ENCODE measurements at places on chromosomes 1 and 21.

DNA sequence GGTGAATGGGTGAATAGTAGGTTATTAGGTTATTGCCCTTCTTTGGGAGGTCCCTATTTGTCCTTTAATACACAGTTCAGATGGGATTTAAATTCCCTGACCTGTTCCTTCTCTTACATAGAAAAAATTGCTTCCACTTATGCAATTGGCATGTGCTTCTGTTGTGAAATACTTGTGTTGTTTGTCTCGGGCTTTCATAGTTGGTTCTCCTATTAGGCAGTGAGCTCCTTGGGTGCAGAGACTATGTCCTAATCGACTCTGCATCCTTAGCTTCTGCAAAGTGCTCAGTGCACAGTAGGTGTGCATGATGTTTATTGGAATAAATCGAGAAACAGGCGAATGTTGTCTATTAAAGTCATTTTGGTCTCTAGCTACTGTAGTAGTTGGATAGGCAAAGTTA lies 1.3 kb upstream of the PDE4B start:
- DNase-seq = no peak

DNA sequence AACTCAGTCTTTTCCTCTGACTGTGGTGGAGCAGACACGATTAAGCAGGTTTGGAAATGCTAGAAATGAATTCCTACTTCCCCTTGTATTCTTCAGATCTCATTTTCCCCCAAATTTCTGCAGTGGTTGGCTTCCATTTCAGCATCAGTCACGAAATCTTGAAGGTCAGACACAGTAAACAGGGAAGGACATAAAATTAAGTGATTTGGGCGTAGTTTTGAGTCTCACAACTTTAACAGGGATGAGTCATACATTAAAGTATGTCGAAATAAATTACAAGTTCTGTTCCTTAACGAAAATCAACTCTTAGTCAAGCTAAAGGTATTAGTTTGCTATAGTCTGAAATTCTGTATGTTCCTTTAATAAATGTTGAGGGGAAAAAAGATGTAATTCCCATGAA lies 61.1 kb downstream of the HNRNPR start:
- no peak for DNase-seq

- no peak for DNase-seq
These were observed 29.4 kb downstream of the ZBTB18 start for GRCh38 chr1:244080343-244080929.

- DNase-seq = no peak
These were observed 150.3 kb upstream of the SPAG17 start for GRCh38 chr1:118335331-118335732.

GRCh38 chr1:87867626-87868025 lies 538.9 kb downstream of the LMO4 start:
- no peak for DNase-seq

GRCh38 chr21:44848821-44849521 lies 24.5 kb downstream of the PTTG1IP start:
- no peak for DNase-seq

DNA sequence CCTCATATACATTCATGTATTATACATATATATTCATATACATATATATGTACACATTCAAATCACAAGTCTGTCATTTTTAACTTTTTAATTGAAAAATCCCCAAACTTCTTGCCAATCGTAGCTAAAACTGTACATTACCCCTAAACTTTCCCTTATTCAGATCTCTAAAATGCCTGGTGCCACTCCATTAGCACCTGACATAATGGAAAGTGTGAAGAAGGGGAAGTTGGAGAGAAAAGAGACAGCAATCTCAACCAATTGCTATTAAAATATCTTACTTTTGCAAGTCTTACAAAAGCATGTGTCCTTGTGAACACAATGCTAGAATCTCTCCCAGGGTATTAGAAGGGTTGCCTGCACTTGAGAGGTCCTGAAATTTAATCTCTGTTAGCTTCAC lies 22.7 kb upstream of the PRKACB start:
- DNase-seq = no peak

DNA sequence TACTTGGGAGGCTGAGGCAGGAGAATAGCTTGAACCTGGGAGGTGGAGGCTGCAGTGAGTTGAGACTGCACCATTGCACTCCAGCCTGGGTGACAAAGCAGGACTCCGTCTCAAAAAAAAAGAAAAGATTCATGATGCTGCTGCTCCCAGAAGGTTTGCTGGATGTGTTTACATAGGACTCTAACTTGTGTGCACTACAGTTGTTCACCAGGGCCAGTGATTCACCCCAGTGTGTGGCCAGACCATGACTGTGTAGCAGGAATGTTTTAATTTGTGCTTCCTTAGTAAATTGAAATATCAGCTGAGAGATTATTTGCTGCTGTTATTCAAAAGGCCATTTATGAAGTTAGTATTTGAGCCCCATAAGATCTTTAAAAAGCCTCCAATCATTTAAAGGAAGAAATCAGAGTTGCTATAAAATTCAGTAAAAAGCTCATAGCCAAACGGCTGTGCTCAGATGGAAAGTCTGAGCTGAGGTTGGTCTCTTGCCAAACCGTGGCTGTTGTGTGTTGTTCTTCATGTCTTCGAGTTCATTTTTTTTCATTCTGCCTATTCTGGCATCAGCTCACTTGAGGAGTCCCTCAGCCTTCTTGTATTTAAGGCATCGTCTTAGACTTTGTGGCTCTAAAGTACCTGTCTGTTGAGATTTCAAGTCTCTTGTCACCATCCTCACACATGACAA lies 18.1 kb upstream of the PGD start:
- DNase-seq = no peak

DNA sequence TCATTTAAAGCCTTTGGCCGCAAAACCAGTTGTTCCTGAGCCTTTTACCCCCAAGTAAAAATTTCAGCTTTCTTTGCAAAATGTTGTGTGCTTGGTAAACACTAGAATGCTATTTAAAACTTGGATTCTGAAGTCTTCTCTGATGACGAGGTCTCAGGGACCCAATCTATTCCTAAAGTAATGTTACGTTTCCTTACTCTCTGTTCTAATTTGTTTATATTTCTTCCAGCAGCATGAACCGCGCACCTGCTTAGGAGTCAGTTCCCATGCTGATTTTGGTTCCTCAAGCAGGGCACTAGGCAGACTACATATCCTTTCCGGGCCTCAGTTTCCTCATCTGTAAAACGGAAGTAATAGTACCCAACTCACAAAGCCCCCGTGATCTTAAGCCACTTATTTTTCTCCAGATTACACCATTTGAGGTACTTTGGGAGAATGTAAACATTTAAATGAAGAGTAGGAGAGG lies 969 bp upstream of the ALDH4A1 start:
- no peak for DNase-seq

GRCh38 chr1:178940068-178940765 lies 69.3 kb upstream of the ANGPTL1 start:
- DNase-seq = no peak

GRCh38 chr1:42379794-42380585 lies 602 bp upstream of the RIMKLA start:
- DNase-seq = no peak

DNA sequence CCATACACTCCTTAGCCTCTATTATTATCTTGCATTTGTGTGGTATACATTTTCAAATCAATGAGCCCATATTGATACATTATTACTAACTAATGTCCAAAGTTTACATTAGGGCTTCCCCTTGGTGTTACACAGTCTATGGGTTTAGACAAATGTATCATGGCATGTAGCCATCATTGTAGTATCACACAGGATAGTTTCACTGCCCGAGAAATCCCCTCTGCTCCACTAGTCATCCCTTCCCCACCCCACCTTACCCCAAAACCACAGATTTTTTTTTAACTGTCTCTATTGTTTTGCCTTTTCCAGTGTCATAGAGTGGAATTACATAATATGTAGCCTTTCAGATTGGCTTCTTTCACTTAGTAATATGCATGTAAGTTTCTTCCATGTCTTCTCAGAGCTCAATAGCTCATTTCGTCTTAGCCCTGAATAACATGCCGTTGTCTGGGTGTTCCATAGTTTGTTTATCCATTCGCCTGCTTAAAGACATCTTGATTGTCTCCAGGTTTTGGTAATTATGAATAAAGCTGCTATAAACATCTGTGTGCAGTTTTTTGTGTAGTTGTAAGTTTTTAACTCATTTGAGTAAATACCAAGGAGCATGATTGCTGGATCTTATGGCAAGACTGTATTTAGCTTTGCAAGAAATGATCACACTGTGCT lies 86.4 kb upstream of the LYST start:
- peak; percentile 51 for DNase-seq

GRCh38 chr1:117580436-117580835 lies 25.4 kb upstream of the TENT5C start:
- no peak for DNase-seq

DNA sequence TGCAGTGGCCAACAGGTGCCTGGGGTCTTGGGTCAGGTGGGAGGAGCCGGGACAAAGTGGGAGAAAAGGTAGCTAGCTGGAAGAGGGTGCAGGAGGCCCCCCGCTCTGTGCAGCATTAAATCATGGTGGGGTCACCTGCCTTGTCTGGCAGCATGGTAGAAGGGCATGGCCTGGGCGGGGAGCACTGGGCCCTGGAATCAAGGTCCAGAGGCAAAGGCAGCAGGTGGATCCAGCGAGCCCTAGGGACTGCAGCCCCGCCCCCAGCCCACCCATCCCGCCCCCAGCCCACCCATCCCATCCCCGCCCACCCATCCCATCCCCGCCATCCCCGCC lies 16.7 kb upstream of the TTLL10 start:
- DNase-seq = no peak

DNA sequence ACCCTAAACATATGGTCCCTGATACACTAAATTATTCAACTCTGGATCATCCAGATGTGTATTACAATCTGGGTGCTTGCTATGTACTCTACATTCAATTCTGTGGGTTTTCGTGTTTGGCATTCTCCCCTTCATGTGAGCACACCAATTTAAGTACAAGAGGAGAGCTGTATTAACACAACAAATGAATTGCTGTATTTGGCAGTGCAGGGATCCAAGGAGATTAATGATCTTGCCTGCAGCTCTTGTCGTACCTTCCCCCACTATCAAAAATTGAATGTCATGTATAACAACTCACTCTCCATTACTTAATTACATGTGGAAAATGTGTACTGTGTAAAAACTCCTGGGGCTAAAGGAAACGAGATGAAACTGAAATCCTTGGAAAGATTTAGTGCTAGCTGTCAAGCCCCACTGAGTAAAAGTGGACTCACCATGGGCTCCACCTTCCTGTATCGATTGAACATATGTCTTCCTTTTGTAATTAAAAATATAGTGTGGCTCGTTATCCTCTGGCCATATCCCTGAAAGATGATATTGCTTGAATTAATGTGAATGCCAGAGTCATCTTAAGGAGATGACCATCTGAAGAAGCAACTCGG lies 172.2 kb upstream of the L1TD1 start:
- no peak for DNase-seq

DNA sequence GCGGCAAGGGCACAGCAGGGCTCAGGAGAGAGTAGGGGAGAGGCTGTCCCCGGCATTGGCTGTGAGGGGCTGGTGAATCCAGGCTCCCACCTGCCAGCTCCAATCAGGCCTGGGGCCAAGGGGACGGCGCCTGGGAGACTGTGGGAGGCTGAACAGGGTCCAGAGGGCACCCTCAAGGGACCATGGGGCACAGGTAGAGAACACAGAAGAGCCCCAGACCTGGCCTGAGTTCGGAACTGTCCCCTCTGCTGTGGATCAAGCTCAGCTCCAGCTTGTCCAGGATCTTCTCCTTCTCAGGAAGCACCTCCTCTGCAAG lies 67.0 kb downstream of the KCNAB2 start:
- no peak for DNase-seq

- no peak for DNase-seq
These were observed 120.4 kb upstream of the GREM2 start for GRCh38 chr1:240732390-240732789.

GRCh38 chr1:236947794-236948193 lies 56.4 kb downstream of the MT1HL1 start:
- peak; percentile 28 for DNase-seq

- no peak for DNase-seq
These were observed 83.4 kb downstream of the BACH1 start for GRCh38 chr21:29382030-29382654.

GRCh38 chr1:37622131-37622530 lies 12.6 kb downstream of the RSPO1 start:
- DNase-seq = no peak

- no peak for DNase-seq
These were observed 38.2 kb downstream of the BRINP3 start for GRCh38 chr1:190439447-190439846.

GRCh38 chr1:43152866-43153265 lies 19.2 kb downstream of the EBNA1BP2 start:
- DNase-seq = no peak

GRCh38 chr1:157004327-157004726 lies 41.2 kb downstream of the ARHGEF11 start:
- no peak for DNase-seq

GRCh38 chr21:34182436-34182835 lies 109.1 kb downstream of the MRPS6 start:
- no peak for DNase-seq

- no peak for DNase-seq
These were observed 30.7 kb downstream of the SDCCAG8 start for GRCh38 chr1:243286409-243287122.

- no peak for DNase-seq
These were observed 5.1 kb downstream of the PEF1 start for GRCh38 chr1:31639543-31639942.

GRCh38 chr1:13808729-13809131 lies 108.7 kb downstream of the PRDM2 start:
- DNase-seq = no peak

DNA sequence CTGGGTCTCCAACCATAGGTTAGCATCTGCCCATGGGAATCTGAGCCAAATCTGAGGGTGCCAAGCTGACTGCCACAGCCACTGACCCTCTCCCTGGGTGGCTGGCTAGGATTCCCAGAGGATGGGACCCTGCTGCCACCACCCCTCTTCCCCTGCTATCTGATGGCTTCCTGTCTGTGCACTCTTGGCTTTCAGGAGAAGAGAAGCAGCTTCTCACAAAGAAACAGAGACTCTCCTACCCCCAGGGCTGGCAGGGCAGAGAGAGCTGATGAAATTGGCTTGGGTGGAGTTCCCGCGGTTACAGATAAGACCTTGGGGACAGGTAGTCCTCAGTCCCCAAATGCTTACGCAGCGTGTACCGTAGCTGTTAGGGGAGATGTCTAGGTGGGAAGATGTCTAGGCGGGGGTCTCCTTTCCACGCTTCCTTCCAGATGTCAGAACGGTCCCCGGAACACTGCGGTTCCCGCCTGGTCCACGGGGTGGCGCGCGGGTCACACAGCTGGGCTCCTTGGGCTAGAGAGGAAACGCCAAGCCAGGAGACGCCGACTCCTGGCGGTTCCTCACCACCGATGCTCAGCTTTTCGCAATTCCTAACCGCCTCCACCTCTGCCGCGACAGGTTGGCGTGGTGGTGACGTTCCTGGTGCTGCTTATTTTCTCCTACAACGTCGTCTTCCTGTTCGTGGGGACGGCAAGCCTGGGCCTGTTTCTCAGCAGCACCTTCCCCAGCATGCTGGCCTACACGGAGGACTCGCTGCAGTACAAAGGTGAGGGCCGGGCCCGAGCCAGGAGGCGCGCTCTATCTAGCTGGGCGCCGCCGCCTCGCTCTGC lies 40.1 kb downstream of the ELK4 start:
- peak; percentile 88 for DNase-seq

DNA sequence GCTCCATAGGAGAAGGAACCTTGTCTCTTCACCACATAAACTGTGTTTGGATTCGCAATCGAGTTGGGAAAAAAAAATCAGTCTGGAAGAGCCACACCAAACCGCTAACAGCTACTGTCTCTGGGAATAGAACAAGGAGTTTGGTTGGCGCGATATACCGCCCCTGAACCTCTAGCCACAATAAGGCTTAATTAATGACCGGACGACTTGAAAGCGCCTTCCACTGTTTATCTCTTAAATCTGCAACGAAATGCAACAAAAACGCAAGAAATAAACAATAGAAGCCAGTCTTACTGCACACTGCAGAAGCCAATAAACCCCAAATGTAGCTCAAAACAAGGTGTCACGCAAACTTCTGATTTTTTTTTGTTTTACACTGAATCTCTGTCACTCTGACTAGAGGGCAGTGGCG lies 10.9 kb downstream of the BTBD19 start:
- DNase-seq = no peak

Measured in stimulated activated CD4-positive, alpha-beta T cell treated with anti-CD3 and anti-CD28 coated beads, Interleukin-1b, Interleukin-23, amount 100 ng/mL, for 48 hours (primary cell).